Posterior vena cava (tissue), 2 donors: ENCODE measurements at places on chromosomes 4 and X. TPM values are rescaled to one million over a fixed set of nuclear protein-coding genes. Genes with fewer than 3 reads are reported as not detected.
A peak's percentile ranks its signal among the peaks of the same experiment; 100 is the strongest.

ZNF185 gene
- 2.8 TPM for total RNA-seq

RAI2 gene
- 33.8 TPM for total RNA-seq

DNA sequence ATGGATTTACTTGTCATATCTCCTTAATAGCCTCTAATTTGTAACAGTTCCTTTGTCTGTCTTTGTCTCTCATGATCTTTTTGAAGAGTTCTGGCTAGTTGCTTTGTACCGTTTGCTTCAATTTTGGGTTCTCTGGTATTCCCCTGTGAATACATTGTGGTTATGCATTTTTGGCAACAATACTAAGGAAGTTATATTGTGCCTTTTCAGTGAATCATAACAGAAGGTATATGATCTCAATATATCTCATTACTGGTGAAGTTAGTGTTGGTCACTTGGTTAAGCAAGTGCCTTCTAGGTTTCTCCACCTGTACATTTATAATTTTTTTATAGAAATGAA, 48.6 kb downstream of the DCLK2 start:
- no peak for DNase-seq

DGAT2L6 gene
- total RNA-seq: not detected

F9 gene
- total RNA-seq: not detected

GRCh38 chrX:129961180-129962083, 21.0 kb upstream of the BCORL1 start:
- peak; percentile 89 for DNase-seq

DNA sequence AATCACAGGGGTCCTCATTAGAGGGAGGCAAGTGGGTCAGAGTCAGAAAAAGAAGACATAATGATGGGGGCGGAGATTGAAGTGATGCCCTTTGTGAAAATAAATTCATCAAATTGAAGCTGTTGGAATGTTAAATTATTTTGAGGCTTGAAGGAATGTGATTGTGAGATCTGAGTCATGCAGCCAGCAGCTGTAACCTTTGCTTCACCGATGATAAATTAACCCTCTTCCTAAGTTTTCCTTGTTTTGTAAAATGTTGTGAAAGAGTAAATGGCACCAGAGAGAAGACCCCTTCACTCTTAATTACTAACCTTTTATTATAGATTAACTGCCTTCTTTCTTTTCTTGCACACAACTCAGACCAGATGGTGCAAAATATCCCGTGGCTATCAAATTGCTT, 47.7 kb upstream of the FAM9A start:
- no peak for DNase-seq

- DNase-seq: no peak
Observed at GRCh38 chr4:56389558-56389957, 2.3 kb upstream of the AASDH start.

- DNase-seq: no peak
Observed at GRCh38 chr4:3822230-3822947, 56.2 kb downstream of the ADRA2C start.

DNA sequence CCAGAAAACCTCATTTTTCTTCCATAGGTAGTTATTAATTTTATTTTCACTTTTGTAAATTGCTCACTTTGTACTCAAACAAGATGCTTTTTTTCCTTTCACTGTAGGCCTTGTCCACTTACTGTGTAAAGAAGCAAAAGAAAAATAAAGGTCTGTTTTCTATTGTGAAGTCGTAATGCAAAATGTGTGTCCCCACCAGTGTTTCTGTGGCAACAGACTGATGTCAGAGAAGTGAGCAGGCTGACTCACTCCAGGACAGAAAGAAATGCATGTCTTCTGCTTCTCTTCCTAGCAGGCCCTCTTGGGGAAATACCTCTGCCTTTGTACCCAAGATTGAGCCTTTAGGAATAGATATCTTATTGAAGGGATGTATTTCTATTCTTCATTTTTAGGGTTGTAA, 30.3 kb downstream of the INPP4B start:
- DNase-seq: no peak

SYN1 gene
- 1.2 TPM for total RNA-seq

DNA sequence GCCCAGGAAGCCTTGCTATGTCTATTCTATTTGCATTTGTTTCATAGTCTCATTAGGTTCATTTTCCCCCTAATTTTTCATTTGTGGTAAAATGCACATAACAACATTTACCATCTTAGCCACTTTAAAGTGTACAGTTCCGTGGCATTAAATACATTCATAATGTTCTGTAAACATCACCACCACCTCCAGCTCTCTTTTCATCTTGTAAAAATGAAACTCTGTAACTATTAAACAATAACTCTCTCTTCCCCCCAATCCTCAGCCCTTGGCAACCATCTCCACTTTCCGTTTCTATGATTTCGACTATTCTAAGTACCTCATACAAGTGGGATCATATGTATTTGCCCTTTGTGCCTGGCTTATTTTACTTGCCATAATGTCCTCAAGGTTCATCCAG, 19.9 kb downstream of the ARHGEF38 start:
- DNase-seq: no peak

DNA sequence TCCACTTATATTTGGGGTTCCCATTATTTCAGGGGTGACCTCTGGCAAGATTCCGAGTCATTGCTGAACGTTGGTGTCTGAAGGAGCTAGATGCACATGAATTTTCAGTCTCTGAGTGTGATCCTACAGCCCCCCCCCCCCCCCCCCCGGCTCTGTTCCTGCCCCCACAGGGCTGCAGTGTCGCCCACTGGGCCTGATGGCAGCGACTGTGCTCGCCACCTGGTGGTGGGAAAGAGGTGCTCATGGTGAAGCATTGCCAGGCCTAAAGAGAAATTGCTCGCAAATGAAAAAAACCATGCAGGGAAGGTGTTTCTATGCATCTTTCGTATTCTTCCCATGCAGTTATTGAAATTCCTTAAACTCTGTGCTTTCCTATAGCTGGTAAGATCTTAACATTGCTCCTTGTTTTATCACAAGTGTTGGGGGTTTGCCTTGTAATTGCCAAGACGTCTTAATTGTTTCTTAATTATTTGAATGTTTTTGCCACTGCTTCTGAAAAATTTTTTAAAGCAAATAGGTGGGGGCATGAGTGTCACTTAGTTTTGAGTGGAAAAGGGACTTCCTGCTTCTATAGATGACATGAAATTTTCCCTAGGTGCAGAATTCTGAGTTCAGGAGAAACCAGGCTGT, 63.2 kb downstream of the CLDN22 start:
- DNase-seq: no peak
